Inflammatory macrophage treated with lipopolysaccharide for 4 hours (primary cell): ENCODE measurements at places on chromosomes 16 and 17.

- no peak for DNase-seq
Observed at GRCh38 chr17:17677299-17678040, 3.8 kb upstream of the RAI1 start.

GRCh38 chr17:74842599-74843351 lies 16.9 kb downstream of the GRIN2C start:
- DNase-seq: peak; percentile 77

DNA sequence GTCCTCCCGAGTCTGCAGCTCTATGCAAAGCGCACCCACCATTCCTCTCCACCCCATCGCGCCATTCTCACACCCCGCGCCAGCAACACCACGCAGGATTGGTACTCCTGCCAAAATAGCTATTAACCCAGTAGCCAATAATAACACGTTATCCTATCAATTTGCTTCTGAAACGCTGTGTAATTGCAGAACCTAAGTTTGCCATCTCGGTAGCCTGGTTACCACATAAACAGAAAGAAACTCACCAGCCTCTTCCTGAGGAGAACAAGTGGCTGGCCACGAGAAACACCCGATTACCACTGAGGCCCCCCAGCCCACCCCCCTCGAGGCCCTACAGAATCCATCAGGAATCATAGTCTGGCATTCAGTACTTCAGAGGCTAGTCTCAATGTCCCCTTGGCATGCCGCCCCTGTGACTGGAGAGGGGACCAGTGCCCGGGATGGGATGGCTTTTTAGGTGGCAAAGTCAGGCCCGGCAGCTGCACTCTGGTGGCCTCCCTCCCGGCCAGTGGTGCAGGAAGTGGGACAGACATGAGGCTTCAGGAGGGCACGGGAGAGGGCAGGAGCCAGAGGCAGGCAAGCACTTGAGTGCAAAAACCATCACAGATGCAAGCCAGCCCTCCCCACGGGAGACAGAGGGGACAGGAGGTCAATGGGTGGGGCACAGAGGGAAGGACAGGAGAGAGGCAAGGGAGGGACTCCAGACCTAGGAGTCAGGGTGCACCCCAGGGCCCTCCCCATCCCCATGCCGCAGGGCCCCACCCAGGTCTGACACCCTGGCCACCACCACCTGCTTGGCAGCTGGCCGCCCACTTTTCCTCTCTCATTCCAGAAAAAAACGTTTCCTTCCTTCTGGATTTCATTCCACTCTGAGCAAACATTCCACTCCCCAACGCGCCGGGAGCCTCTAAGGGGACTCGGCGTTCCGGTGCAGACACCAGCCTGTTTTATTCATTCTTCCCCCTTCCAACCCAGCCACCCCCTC lies 192.5 kb downstream of the ZNF423 start:
- no peak for DNase-seq

- DNase-seq: no peak
Observed at GRCh38 chr16:77207030-77207429, 7.8 kb downstream of the SYCE1L start.

DNA sequence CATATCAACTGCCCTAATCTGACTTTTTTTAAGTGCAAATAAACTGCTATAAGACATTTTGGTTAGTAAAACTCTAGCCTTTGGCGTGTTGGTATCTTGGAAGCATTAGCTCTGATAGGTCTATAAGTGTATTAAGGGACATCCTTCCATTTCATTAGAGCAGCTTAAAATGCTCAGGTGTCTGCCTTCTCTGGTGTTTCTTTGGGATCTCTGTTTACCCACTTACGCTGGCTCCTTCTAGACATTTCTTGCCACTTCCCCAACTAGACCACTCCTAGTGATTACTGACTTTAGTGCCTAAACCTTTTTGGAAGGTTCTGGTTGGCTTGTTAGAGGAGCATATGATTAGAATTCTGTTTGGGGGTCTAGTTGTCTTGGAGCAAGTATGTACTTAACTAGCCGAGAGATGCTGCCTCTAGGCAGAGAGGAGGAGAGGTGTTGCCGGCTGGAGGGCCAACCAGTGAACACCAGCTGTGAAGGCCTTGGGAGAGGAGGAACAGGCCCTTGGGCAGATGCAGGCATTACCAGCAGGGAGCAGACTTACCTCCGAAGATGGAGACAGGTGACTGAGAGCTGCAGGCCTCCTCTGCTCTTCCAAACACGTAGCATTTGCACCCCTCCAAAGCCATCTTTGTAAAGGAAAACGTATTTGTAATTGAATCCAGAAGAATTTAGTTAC lies 15.2 kb upstream of the CLEC18C start:
- DNase-seq: no peak

DNA sequence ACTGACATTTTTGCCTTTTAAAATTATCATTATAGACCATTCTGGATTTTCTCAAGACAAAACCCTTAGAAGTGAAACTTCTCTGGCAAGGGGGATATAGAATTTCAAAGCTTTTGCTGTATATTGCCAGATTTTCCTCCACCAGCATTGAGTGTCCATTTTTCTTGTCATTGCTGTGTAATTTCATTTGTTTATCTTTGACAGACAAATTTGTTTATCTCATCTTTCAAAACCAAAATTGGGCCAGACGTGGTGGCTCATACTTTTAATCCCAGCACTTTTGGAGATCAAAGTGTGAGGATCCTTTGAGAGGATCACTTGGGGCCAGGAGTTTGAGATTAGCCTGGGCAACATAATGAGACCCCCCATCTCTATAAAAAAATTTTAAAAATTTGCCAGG lies 16.0 kb upstream of the ARL2BP start:
- DNase-seq: no peak

DNA sequence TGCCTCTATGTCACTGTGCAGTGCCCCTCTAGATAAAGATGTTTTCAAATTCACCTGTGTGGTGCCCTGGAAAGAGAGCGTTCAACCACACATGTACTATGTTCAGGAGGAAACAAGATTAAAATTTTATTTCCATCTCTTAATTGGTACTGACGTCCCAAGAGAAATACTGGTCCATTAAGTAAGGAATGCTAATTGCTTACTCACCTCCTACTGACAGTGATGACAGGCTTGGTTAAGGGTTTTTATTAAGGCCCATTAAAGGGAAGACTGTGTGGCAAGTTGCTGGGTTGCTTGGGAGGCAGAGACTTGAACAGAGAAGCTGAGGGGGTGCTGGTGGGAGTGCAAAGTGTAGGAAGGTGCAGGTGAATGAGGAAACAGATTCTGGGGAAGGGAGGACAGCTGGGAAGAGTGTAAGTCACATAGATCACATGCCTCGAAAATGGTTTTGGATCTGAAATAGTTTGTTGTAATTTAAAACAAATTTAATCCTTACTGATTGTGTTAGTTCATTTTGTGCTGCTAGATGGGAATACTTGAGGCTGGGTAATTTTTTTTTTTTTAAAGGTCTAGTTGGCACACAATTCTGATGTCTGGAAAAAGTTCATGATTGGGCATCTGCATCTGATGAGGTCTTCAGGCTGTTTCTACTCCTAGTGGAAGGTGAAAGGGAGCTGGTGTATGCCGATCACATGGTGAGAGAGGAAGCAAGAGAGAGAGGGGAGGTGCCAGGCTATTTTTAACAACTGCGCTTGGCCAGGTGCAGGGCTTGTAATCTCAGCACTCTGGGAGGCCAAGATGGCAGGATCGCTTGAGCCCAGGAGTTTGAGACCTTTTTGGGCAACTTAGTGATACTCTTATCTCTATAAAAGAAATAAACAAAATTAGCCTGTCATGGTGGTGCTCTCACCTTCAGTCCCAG lies 140.5 kb downstream of the CACNG3 start:
- DNase-seq: no peak

DNA sequence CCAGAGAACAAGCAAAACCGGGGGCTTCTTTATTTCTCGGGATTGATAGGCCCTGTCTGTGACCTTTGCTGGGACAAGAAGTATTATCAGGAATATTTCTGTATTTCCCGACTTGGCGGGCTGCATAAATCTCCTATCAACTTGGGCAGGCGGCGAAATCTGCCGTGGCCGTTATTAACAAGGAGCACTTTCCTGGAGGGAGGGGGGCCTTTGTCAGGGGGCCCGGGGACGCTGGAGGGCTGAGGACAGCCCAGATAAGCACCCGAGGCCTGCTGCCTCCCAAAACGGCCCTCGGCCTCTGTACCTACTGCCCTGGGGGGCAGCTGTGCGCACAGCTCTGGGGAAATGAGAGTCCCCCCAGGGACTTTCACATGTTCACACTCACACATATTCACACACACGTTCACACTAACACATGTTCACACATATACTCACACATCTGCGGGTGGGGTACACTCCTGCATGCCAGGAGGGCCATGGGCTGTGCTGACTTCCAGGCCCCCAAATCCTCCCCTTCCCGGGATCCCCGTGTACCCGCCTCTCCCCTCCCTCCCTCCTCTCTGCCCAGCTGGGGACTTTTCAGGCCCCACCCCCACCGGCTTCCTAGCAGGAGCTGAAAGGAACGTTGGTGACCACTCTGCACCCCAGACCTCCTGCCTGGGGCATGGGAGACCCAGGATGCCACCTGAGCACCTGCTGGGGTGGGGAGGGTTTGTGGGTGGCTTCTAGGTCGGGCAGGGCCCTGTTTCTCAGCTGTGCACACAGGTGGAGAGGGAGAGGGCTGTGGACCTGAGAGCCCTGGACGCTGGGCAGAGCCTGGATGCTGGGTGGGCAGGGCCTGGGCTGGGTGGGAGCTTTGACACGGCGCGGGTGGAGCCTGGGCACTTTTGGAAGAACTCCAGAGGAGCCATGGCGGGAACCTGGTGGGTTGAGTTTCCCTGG lies 24.3 kb upstream of the GSE1 start:
- no peak for DNase-seq

- DNase-seq: peak; percentile 52
Observed at GRCh38 chr17:68204736-68205135, 43.1 kb upstream of the AMZ2 start.

GRCh38 chr16:32116080-32116479 lies 137.0 kb upstream of the TP53TG3D start:
- no peak for DNase-seq

GRCh38 chr17:7352910-7353635 lies 1.1 kb downstream of the KCTD11 start:
- no peak for DNase-seq

GRCh38 chr16:48413272-48413671 lies 28.1 kb upstream of the SIAH1 start:
- no peak for DNase-seq

DNA sequence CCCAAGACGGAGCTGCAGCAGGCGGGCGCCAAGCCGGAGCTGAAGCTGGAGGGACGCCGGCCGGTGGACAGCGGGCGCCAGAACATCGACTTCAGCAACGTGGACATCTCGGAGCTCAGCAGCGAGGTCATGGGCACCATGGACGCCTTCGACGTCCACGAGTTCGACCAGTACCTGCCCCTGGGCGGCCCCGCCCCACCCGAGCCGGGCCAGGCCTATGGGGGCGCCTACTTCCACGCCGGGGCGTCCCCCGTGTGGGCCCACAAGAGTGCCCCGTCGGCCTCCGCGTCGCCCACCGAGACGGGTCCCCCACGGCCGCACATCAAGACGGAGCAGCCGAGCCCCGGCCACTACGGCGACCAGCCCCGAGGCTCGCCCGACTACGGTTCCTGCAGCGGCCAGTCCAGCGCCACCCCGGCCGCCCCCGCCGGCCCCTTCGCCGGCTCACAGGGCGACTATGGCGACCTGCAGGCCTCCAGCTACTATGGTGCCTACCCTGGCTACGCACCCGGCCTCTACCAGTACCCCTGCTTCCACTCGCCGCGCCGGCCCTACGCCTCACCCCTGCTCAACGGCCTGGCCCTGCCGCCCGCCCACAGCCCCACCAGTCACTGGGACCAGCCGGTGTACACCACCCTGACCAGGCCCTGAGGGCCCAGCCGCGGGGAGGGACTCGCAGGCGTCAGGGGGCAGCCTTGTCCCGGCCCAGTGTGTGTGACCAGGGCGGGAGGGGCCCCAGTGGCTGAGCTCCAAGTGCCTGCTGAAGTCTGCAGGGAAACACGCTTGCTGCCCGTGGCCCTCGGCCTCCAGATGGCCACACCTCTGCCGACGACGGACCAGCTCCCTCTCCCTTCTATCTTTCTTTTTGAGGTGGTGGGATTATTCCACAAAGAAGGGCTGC lies 3.4 kb downstream of the SOX8 start:
- DNase-seq: no peak

- DNase-seq: peak; percentile 76
Observed at GRCh38 chr17:78421534-78422266, 43.3 kb downstream of the PGS1 start.
